Fibroblast of pulmonary artery (primary cell): ENCODE measurements at places on chromosomes 4 and X.
A peak's percentile ranks its signal among the peaks of the same experiment; 100 is the strongest.

- DNase-seq, result no peak
These were observed 519.2 kb downstream of the RPA4 start for GRCh38 chrX:97402903-97403302.

- no peak for DNase-seq
These were observed 98.6 kb downstream of the PDLIM5 start for GRCh38 chr4:94550352-94550751.

DNA sequence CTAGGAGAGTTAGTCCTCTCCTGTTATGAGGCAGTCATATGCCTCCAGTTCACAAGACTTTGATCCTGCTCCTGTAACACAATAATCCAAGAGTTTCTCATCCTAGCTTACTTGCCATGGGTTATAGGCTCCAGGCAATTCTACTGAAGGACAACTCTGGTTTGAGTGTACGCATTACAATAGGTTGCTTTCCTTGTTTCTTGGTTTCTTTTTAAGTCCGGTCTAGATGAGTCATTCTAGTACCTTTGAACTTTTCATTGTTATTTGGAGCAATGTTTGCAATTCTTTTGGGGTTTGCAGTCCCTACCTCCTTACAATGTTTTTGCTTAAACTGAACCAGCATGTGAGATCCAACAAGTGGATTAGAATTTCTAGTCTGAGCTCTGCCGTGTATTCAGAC, 109.1 kb downstream of the ANAPC4 start:
- DNase-seq, result peak; percentile 76

- DNase-seq, result peak; percentile 10
These were observed 484.2 kb downstream of the BCOR start for GRCh38 chrX:39613482-39613995.

DNA sequence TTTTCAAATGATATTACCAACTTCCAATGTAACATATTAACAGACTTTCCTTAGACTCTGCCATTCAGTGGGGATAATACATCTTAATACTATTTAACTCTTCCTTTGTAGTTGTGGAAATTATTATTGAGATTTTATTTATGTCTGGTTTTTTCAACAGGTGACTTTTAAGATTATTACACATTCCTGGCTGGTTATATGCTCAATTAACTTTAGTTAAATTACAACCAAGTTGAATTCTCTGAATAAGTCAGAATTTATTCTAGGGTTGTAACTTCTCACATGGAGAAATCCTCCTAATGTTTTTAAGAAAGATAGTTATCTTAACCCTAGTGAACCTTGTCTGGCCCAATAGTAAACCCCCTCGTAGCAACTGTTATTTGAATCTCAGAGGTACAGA, 107.3 kb downstream of the SLC10A6 start:
- DNase-seq, result no peak
